ENCODE measurements at places on chromosomes 13 and 19.

- no peak for DNase-seq
These were observed 91.7 kb upstream of the ANKRD10 start for GRCh38 chr13:111006506-111007031.

DNA sequence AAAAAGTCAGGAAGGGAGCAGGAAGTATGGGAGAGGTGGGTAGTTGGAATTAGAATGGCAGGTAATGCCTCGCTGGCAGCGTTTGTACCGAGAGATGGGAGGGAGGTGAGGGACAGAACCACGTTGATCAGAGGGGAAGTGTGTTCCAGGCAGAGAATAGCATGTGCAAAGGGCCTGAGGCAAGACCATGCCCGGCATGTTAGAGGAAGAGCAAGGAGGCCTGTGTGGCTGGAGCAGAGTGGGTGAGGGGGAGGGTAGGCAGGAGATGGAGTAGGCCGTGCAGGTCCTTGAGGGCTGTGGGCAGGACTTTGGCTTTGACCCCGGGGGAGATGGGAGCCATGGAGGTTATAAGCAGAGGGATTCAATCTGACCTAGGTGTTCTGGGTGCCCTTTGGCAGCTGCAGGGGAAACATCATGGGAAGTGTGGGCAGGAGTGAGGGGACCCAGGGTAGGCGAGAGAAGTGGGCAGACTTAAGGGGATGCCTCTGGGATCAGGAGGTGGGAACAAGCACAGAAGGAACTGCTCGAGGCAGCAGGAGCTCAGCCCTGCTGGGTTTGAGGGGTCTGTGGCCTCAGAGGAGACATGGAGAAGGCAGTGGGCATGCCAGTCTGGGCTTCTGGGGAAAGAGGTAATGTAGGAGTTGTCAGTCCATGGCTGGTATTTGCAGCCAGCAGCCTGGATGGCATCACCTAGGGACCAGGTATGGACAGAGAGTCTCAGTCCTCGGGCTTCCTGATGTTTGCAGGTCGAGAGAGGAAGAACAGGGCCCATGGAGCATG lies 48.8 kb downstream of the CD320 start:
- no peak for DNase-seq

DNA sequence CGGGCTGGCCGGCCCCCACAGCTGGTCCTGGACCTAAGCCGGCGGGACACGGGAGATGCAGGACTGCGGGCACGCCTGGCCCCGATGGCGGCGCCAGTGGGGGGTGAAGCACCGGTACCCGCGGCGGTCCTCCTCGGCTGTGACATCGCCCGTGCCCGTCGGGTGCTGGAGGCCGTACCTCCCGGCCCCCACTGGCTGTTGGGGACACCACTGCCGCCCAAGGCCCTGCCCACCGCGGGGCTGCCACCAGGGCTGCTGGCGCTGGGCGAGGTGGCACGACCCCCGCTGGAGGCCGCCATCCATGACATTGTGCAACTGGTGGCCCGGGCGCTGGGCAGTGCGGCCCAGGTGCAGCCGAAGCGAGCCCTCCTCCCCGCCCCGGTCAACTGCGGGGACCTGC lies 3.1 kb downstream of the GRIN3B start:
- no peak for DNase-seq

- no peak for DNase-seq
These were observed 42.7 kb upstream of the VSTM2B start for GRCh38 chr19:29482855-29483640.

GRCh38 chr13:112741185-112741755 lies 51.4 kb downstream of the ATP11A start:
- no peak for DNase-seq

DNA sequence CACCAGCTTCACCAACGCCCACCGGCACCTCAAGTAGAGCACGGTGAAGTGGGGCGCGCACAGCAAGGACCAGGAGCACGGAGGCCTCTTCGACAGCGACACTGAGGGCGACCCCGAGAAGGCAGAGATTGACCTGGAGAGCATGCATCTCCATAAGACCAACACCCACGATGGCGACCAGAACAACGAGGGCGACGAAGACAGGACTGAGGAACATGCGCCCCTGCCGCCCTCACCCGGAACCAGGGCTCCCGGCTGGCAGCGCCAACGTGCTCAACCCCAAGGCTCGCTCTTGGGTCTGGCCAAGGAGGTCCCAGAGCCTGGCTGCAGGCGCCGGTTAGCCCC lies 18.5 kb upstream of the RNF17 start:
- DNase-seq, result no peak

DNA sequence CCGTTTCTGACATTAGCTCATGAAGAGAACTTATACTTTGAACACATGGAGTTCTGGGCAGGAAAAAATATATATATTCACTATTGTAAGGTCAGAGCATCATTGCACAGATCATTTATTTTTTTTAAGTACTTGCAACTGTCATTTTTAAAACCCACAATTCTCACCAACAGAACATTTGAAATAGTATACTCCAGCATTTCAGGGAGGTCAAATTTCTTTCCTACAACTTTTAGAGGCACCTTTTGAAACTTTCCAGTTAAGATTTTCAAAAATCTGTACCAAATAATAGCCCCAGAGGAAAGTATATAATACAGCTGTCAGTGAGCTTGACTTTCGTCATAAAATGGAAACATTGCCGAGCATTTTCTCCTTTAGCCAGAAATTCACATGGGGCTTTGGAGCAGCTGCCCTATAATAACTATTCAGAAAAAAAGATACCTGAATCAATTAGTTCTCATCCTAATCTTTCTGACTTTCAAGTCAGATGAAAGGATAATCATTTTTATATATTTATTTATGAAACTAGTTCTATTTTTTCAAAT lies 10.9 kb downstream of the KCTD12 start:
- no peak for DNase-seq

DNA sequence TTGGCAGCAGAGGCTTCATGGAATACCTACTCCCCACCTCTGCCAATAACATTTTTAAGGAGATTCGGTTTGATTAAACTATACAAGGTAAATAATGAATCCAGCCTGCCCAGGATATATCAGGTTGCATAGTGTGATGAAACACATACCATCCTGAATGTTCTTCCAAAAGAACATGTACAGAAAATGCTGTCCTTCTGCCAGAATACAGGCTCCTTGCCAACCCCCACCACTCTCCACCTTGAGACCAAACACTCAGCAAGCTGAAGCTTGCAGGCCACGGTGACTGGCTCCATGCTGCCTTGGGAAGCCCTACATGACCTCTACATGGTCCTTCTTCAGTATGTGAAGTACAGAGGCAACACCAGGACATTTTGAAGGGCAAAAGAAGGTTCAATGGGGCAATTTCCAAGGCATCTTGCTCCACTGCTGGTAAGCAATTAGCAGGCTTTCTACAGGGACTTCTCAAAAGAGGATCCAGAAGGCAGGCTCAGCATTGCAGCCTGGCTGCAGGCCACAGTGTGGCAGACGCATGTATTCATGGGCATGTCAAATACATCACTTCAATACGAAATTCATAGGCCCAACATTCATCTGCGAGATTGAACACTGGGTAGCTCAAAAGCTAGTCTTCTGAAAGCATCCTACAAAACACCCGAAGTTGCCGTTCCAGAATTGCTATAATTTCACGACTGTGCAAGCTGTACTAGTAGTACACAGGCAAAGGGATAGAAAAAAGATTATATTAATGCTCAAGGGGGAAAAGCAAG lies 62.4 kb upstream of the SERP2 start:
- no peak for DNase-seq

Data from KBM-7 (cell line).